ENCODE measurements at places on chromosomes 1 and 21.

DNA sequence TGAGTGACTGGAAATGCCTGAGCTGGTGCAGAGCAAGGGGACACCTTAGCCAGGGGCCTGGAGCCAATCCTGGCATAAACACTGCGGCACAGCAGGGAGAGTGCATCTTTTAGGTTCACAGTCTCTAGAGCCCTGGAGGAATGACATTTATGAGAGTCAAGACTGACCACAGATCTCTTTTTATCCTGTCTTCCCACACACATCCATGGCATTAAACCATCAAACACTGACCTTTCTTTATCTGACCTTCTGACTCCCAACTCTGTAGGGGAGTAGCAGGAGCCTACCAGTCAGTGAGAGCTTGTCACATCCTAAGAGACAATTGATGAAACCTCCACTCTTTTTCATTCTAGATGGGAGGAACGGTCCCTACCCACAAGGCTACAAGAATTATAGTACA lies 7.9 kb downstream of the CD34 start:
- no peak for DNase-seq

DNA sequence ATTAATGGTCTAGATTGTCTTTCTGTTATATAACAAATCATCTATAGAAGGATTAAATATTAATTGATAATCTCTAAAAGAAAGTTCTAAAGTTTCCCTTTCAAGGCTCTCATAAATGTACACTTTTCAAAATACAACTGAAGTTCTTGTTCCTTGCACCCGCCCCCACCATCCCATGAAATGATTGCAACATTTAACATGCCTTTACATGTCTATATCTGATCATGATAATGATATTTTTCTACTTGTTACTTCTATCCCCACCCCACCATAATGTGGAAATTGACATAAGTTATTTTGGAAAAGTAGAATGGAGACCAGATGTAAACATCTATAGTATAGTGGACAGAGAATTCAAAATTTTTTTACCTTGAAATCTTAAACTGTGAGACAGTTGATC lies 186.6 kb downstream of the NTNG1 start:
- DNase-seq: no peak

DNA sequence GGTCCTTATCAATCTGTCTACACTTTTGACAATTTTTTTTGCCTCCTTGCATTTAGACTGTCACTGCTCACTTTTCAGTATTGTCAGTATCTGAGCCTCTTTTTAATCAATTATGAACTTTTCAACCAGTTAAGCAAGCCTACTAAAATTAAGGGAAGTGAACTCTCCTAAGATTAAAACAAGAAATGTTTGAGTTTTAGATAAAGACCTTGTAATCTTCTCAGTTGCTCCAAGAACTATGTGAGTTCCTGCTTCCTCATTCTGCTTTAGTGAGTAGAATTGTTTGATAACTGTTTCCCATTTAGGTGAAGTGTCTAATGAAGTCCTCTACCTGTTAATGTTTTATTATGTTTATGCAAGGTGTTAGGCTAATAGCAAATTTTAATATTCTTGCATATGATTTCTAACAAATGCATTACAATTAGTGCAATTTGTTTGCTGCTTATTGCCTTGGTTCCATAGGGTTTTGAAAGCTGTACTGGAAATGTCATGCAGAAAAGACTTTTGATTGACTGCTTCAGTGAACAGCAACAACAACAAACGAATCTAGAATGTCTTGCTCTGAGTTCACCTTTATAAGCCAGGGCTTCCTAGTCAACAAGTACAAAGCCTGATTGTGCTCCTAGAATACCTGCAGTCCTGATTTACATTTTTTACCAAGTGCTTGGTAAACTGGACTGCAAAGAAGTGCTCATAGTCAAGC lies 40.9 kb downstream of the PLA2G4A start:
- no peak for DNase-seq

DNA sequence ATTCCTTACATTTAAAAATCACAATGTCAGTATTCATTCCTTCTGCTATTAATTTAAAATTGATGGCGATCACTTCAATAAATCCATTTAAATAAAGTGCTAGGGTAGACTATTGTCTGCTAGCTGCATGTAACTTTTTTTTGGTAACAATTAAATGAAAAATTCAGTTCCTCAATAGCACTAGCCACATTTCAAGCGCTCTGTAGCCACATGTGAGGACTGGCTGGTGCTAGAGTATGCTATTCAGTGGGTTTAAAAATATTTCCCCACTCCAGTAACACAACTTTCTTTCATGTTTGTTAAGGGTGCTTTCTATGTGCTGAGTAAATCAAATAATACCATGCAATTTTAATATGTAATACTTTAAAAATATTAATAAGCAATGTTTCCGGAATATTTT lies 108.2 kb downstream of the LTN1 start:
- DNase-seq: peak; percentile 37

DNA sequence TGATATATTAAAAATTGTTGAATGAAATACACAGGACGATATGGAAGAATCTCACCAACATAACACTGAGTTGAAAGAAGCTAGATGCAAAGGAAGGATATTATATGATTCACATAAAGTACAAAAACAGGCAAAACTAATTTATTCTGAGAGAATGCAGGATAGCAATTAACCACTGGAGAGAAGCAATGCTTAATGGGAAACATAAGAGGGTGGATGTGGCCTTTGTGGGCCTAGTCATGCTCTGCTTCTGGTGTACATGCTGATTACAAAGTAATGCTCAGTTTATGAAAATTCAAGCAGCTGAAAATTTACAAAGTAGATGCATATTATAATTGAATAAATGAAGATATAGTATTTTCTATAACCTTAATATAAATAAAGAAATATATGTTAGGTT lies 326.4 kb upstream of the ADAMTS5 start:
- DNase-seq: no peak

DNA sequence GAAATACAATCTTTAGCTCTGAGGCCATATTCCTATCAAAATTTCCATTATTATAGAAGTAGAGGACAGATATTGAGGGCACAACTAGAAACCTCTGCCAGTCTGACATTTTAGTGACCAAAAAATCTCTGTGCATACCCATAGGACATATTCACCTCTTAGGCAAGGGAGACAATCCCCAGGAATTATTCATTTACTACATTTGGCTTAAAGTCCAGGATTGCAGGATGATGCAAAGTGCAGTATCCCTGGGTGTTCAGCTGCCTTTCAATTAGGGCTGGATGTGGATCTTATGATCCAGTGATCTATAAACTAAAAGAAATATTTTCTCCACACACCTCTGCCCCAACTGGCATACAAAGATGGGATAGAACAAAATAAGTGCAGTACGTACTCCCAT lies 50.9 kb downstream of the PTGS2 start:
- DNase-seq: no peak

- DNase-seq: no peak
Measured at GRCh38 chr1:154453161-154453560, 48.0 kb downstream of the IL6R start.

DNA sequence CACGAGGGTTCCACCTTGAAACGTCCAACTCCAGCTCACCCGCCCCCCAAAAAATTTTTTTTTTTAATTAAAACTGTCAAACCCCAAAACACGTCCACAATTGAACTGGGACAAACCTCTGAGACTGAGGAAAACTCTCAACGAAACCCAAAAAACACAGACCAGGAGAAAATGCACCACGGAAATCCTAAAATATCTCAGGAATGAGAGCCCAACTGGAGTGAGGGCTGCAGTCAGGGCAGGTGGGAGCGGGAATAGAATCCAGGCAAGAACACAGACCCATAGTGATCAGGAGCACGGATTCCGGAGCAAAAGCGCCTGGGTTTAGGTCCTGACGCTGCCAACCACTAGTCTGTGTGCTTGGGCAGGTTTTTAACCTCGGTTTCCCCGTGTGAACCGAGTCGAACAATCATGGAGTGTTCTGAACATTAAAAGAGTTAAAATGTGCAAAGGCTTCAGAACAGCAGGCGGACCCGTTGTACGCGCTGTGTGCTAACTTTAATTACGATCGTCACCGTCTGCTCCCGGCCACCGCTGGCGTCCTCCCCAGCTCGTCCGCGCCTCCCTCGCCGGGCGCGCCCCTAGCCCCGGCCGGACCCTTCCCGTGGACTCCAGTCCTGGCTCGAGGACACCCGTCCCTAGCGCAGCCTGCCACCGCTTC lies 624 bp downstream of the ARHGAP29 start:
- peak; percentile 89 for DNase-seq

- DNase-seq: no peak
Measured at GRCh38 chr21:45444385-45444784, 39.4 kb downstream of the COL18A1 start.

- DNase-seq: no peak
Measured at GRCh38 chr21:31294691-31295090, 49.4 kb downstream of the TIAM1 start.

- peak; percentile 85 for DNase-seq
Measured at GRCh38 chr1:229199261-229200243, 71.4 kb upstream of the RAB4A start.

GRCh38 chr1:71587961-71588360 lies 507.1 kb upstream of the ZRANB2 start:
- peak; percentile 79 for DNase-seq

GRCh38 chr1:156319664-156320063 lies 18.4 kb downstream of the CCT3 start:
- peak; percentile 54 for DNase-seq

DNA sequence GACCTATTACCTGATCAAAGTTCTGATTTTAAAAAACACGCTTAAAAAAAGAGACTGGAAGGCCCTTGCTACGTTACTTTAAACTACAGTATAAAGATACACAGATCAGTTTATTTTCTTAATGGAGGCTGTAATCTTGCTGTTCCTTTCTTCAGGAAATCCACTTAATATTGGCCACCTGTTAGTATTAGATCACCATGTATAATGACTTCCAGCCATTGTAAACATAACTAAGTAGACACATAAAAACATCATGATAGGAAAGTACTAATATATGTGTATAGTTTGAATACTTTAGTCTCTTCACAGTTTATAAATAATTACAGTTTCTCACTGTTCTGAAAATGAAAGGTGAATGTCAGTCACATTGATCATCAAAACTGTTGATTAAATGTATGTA lies 68.6 kb downstream of the ADGRL2 start:
- peak; percentile 16 for DNase-seq

- DNase-seq: no peak
Measured at GRCh38 chr1:234500269-234500668, 21.3 kb upstream of the TARBP1 start.

- DNase-seq: no peak
Measured at GRCh38 chr1:147758379-147759100, 1.9 kb downstream of the GJA5 start.

DNA sequence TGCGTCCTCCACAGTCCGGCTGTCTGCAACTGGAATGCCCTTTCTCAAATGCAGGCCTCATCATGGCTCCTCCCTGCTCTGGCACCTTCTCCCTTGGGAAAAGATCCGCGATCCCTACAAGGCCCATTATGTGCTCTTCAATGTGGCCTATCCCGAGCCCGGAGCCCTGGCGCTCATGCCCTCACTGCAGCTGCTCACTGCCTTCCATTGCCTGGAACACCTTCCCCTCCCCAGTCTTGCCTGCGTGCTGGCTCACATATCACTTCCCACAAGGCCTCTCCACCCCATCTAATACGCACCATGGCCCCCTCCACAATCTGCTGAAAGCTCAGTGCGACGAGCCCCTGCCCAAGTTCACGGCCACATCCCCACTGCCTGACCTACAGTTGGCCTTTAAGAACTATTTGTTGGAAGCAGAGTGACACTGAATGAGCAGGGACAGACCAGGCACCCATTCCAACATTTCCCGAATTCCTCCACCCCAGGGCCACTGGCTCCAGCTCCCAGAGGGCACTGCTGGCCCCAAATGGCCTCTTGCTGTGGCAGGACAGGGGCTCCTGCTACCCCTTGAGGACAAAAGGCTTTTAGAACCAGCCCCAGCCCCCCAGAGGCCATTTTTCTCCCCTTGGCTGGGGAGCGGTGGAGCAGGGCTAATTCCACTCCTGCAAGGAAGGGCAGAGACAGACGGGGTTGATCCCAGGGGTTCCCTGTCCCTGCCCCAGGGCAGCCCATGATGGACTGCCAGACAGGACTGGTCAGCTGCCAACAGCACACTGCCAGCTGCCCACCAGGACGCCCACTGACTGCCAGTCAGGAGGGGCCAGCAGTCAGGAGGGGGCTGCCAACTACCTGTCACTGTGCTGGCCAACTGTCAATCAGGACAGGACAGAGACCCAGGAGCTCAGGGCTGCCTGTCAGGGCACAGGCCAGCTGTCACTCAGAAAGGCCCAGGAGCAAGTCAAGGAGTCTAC lies 64.8 kb downstream of the DHRS3 start:
- DNase-seq: no peak

DNA sequence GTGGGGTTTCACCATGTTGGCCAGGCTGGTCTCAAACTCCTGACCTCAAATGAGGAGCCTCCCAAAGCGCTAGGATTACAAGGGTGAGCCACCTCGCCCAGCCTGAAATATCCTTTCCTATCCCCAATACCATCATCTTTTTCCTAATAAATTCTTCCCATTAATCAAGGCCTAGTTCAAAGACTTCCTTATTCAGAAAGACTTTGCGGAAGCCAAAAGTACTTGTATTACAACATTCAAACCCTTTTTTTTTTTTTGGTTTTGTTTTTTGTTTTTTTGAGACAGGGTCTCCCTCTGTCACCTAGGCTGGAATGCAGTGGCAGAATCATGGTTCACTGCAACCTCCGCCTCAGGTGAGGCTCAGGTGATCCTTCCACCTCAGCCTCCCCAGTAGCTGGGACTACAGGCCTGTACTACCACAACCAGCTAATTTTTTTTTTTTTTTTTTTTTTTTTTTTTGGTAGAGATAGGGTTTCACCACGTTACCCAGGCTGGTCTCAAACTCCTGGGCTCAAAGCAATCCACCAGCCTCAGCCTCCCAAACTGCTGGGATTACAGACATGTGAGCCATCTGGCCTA lies 7.6 kb downstream of the SLC19A2 start:
- no peak for DNase-seq

DNA sequence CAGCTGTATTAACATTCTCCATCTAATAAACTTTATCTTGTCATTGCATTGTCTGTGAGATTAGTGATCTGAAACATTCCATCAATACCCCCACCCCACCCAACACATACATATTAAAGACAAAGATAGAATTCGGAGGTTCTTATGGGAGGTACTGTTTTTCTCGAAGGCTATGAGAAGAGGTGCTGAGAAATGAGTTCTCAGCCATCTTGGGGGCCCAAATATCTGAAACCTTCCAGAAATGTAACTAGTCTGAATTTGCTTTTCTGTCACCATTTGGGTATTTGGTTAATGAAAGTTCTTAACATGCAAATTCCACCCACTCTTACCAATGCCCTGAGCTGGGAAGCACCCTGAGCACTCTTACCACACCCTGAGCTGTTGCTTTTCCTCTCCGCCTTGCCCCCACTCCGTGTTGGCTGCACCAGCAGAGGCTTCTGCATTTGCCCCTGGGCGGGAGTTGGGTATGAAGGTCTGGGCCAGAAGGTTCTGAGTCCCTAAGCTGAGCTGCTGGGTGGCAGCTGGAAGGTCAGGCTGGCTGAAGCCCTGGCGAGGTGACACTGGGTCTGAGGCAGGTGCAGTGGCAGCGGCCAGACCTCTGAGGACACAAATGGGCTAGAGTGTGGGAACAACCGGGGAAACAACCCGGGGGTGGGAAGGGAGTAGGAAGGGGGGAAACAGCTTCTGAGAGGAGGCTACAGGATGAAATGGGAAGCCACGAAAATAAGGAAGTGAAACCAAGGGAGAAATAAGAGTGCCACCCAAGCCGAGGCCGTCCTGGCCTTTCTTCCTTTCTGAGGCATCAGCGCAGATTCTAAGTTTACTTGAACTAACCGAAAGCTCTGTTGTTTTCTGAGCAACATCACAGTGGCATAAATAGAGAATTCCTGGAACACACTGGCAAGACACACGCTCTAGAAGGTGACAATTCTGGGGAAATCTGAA lies 26.3 kb upstream of the IER5 start:
- DNase-seq: no peak

GRCh38 chr1:1574721-1575537 lies at the start of gene SSU72:
TSS of gene SSU72 (minus strand) at chr1:1574863. CDS start at chr1:1574557, 306 bp downstream.
- DNase-seq: peak; percentile 98

- DNase-seq: no peak
Measured at GRCh38 chr1:25472471-25472870, 41.8 kb downstream of the MACO1 start.
